ENCODE measurements at places on chromosomes 3 and 15.

DNA sequence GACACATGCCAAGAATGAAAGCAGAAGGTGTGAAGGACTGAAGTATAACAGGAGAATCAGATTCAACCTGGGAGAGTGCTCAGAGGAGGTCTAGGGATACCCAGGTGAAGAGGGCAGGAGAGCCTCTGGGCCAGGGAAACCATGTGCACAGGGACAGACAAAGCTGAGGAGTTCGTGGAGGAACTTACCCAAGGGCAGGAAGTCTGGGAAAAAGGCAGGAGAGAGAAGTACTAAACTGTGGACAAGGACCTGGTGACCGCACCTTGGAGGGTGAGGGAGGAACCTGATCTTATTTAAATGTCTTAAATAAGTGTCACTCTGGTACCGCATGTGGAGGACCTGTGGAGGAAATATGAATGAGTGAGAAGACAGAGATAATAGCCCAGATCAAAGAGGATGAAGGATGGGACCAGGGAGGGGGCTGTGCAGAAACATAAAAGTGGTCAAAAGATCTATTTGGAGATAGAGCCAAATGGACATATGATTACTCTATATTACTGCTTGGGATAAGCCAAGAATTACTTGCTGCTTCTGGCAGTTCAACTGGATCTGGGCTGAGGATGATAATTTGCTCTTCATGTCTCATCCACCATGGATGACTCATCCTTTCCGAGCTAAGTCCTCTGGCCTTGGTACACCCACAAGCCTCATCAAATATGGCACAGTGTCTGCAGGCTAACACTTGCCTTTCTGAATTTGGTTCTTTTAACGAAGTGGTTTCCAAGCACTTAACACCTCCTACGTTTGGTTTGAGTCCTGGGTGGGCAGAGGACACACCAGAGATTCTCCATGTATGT, 116.9 kb upstream of the NMNAT3 start:
- no peak for DNase-seq

- no peak for DNase-seq
These were observed 18.8 kb downstream of the PLXNB1 start for GRCh38 chr3:48411041-48411588.

GRCh38 chr3:70120357-70120966, 120.9 kb downstream of the SAMMSON start:
- DNase-seq: peak; percentile 26

DNA sequence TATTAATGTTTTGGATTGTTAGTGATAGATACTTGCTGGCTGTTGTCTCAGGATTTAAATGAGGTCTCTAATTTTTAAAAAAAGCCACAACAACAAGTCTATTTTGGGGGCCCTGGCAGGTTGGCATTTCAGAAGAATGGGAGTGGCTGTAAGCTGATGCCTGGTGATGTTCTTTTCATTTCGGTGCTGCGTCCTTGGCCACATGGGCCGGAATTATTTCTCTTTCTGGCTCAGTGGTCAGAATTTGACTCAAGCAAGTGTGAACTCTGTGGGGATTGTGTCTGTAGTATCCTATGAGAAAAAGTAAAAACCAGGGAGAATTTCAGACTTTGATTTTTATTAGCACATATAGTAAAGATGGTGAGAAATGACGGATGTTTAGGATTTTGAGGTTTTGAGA, 203.0 kb downstream of the AKAP13 start:
- DNase-seq: no peak

GRCh38 chr15:80999623-81000036, 1.1 kb upstream of the TLNRD1 start:
- DNase-seq: no peak

GRCh38 chr3:149640976-149641728, 16.7 kb downstream of the WWTR1 start:
- no peak for DNase-seq
